Hindlimb muscle (tissue), 1 donor: ENCODE measurements at places on chromosomes 13 and 19.
A peak's percentile ranks its signal among the peaks of the same experiment; 100 is the strongest.

DNA sequence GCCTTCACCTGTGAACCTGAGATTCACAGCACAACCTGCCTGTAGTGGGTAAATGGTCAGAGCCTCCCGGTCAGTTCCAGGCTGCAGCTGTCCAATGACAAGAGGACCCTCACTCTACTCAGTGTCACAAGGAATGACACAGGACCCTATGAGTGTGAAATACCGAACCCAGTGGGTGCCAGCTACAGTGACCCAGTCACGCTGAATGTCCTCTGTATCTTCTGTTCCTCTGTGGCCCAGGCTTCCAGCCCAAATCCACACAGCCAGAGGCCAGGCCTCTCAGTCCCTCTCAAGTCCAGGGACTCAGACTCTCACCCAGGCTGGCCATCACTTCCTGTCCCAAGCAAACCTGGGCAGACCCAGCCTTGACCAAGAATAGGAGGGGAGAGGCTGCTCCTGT lies 10.8 kb downstream of the CEACAM3 start:
- no peak for DNase-seq

- no peak for DNase-seq
Measured at GRCh38 chr19:47341734-47342133, 7.4 kb upstream of the DHX34 start.

DNA sequence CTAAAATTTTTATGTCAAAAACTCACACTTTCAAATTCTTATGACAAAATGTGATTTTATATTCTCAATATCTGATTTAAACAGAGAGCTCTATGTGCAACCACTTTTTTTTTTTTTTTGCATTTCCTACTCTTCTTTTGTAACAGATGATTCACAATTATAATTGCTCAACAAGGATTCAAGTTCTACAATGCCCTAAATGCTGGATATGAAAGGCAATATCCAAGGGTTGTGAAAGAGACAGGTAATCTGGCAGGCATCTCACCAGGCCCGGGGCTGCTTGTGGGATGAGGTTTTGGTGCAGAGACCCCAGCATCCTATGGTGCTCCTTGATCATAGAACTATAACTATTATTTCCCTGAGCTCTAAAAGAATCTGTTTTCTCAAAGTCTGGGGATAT lies 363.6 kb upstream of the NBEA start:
- DNase-seq, result no peak

DNA sequence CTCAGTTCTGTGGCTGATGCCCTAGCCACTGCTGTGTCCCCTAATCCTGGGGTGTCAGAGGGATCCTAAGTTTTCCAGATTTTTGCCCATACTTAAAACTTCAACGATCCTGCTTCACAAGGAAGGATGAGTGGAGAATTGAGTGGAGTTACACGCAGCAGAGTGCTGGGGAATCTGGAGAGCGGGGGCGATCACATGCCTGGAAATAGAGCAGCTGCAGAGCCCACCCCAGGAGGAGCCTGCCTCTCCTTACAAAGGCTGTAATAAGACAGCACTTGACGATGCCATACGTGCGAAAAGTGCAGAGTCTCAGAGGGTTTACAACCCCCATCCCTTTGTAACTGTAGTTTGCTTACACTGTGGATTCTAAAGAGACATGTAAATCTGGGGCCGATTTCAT lies 40.6 kb downstream of the SUGP2 start:
- DNase-seq, result no peak

GRCh38 chr13:79393564-79394249 lies 12.3 kb downstream of the RBM26 start:
- DNase-seq, result no peak

- peak; percentile 69 for DNase-seq
Measured at GRCh38 chr19:3062165-3063105, at the start of gene TLE5. TSS of gene TLE5 (minus strand) at chr19:3062495. CDS start at chr19:3062200, 295 bp downstream.

- DNase-seq, result no peak
Measured at GRCh38 chr19:16118489-16119033, 6.9 kb downstream of the RAB8A start.

DNA sequence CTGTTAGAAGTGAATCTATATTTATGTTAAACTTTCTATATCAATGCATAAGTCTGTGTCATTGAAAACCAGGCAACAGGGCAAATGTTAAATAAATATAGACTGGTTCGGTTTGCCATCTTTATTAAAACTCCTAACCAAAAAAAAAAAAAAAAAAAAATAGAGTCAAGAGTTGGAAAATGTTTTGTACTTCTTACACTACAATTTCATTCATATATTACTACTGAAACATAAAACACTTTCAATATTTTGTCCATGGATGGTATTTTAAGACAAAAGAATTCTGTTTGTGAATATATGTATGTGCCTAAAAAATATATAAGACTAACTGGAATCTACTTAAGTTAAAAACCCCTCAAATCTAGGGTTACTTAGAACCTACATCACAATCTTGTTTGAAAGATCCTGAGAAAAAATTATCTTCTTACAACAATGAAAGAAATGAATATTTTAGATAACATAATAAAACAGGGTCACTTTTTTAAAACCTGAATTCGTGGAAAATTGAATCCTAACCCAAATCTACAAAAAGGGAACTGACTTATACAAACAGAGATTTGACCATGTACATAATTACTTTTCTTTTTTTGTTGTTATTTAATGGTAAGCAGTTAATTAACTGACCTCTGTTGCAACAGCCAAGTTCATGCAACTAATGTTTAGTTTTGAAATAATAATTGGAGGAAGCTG lies 5.1 kb downstream of the DACH1 start:
- DNase-seq, result no peak

DNA sequence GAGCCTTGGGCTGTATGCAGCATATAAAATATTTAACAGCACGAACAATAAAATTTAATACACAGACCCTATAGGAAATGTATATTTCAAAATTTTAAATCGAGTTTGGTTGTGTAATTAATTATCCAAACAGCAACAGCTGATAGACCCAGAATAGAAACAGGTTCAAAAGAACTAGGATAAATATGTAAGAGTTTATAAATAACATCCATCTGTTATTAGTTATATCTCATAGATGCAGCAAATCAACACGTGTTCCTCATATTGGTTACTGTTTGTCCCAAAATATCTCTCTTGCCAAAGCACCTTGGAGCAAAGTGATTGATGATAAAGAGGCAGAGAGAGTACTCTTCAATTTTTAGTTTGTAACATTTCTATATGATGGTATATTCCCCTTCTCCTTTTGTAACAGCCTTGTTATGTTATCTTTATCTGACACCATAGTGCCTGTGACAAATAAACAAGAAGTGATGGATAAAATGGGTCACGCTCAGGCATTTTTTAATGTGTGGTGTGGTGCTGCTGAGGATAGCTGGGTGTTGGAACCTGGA lies 260.6 kb upstream of the NBEA start:
- DNase-seq, result no peak

DNA sequence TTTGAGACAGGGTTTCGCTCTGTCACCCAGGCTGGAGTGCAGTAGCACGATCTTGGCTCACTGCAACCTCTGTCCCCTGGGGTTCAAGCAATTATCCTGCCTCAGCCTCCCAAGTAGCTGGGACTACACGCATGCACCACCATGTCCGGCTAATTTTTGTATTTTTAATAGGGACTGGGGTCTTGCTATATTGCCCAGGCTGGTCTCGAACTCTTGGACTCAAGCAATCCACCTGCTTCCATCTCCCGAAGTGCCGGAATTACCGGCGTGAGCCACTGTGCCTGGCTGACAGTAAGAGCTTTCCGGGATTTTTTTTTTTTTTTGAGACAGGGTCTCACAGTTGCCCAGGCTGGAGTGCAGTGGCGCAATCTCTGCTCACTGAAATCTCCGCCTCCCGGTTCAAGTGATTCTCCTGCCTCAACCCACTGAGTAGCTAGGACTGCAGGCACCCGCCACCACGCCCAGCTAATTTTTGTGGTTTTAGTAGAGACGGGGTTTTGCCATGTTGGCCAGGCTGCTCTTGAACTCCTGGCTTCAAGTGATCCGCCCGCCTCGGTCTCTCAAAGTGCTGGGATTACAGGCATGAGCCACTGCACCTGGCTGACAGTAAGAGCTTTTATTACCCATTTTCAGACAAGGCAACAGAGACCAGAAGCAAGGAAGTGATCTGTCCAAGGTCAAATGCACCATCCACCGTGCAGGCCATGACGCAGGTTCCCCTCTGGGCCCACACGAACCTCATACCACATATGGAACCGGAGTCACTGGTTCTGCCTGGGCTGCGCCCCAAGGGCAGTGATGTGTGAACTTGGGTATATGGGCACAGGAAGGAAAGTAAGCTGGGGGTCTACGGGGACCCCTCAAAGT lies 21.0 kb downstream of the RFX1 start:
- no peak for DNase-seq

DNA sequence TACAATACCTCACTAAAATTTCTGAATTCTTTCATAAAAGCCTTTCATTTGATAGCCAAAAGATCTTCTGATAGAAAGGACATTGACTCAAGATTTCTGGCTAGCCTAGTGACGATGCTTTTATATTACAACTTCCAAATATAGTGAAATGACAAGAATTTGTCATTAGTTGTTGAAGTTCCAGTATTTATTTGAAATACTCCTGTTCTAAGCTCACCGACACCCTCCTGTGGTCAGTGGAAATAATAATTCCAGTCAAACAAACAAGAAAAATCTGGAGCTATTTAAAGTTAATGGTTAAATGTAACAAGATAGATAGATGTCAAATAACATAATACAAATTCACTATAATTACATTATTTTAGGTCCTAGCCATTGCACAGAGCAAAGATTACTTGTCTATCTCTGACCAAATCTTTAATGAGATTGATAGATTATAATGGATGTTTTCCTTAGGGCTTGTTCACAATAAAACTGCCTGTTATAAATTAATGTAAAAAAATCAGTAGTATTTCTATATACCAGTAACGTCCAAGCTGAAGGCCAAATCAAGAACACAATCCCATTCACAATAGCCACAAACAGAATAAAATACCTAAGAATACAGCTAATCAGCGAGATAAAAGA lies 195.5 kb downstream of the RGCC start:
- DNase-seq, result peak; percentile 54

- DNase-seq, result no peak
Measured at GRCh38 chr13:99542788-99543406, 41.6 kb downstream of the TM9SF2 start.

- DNase-seq, result no peak
Measured at GRCh38 chr19:7979011-7979410, 26.4 kb downstream of the ELAVL1 start.

- DNase-seq, result no peak
Measured at GRCh38 chr19:50415661-50416033, 3.1 kb upstream of the SPIB start.

DNA sequence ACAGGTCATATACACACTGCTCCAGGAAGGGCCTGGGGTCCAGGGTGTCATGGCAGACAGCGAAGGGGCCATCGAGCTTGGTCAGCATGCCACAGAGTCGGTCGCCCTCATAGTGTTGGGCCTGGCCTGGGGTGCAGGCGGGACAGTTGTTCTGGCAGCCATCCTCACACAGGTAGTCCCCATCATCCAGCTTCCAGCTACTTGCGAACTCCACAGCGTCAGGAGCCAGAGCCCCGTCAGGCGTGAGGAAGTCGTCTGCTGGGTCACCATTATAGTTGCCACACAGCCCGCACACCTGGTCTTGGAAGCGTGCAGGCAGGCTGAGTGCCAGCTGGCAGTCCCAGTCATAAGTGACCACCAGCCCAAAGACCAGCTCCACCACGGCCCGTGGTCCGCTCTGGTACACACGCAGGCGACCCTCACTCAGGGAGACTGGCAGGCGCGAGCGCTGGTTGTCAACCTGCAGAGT lies 16.2 kb downstream of the FCGBP start:
- DNase-seq, result no peak

DNA sequence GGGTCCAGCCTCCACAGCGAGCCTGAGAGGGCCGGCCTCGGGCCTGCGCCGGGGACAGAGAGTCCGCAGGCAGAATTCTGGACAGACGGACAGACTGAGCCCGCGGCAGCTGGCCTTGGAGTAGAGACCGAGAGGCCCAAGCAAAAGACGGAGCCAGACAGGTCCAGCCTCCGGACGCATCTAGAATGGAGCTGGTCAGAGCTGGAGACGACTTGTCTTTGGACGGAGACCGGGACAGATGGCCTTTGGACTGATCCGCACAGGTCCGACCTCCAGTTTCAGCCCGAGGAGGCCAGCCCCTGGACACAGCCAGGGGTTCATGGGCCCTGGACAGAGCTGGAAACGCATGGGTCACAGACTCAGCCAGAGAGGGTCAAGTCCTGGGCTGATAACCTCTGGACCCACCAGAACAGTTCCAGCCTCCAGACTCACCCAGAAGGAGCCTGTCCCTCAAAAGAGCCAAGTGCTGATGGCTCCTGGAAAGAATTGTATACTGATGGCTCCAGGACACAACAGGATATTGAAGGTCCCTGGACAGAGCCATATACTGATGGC lies 490 bp downstream of the ITPKC start:
- no peak for DNase-seq

GRCh38 chr19:21134934-21135366 lies 6.9 kb upstream of the ZNF431 start:
- no peak for DNase-seq

DNA sequence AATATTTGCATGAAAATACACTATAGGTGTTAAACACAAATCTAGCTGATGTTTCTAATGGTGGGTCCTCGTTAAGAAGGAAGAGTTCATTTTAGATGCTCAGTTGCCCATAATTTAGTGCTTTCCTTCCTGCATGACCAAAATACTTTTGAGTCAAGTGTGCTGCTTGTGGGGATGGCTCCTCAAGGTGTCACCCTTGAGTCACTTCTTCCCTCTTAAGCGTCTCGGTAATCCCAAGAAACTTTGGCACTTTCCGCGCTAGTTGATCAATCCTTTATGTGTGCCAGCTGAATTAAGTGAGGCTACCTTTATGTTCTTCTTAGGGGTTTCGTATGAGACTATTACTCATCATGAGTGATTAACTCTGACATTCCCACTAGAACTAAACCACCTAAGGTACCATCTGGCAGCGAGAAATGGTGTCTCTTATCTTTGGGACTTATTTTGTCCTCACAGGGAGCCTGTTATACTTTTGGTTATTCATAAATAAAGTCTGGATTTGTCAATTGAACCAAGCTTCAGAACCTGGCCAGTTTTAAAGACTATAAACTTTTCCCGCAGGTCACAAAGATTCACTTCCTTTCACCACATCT lies 106.8 kb downstream of the NHLRC3 start:
- DNase-seq, result peak; percentile 74
